ENCODE measurements at places on chromosomes 4 and X.

DNA sequence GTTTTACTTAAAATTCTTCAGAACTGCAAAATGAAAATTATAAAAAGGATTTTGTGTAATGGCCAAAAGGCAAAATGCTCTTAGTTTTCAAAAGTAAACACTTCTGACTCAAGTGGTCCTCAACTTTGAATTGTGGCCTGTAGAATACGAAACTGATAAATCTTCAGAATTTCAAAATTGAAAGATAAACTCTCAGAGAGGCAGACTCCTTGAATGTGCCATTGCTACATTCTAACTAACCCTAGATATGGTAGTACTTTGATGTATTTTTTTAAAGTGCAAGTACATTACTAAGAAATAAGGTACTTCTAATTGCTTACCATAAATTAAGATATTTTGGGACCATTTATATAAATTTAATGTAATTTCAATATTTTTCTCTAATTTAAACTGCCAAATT is 44.4 kb downstream of the TNIP3 start:
- no peak for DNase-seq

- DNase-seq: no peak
Measured at GRCh38 chr4:78162821-78163220, 105.7 kb downstream of the FRAS1 start.

GRCh38 chr4:113809311-113809710 is 47.8 kb upstream of the CAMK2D start:
- no peak for DNase-seq

DNA sequence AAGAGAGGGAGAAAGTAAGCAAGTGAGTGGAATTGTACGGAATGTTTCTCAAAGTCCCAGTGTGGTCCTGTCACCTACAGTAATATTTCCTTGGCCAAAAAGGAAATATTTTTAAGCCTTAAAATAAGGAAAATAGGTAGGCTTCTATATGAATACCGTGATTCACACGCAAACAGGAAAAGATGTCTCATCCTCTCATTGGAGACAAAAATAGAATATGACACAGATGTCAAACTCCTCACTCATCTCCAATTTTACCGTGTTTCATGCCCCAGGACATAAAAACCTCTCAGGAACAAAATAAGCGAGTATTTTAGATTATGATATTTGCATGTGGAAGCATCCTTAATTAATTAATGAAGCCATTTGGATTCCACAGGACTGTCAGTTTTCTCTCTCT is 1269.5 kb downstream of the RAPGEF2 start:
- no peak for DNase-seq

DNA sequence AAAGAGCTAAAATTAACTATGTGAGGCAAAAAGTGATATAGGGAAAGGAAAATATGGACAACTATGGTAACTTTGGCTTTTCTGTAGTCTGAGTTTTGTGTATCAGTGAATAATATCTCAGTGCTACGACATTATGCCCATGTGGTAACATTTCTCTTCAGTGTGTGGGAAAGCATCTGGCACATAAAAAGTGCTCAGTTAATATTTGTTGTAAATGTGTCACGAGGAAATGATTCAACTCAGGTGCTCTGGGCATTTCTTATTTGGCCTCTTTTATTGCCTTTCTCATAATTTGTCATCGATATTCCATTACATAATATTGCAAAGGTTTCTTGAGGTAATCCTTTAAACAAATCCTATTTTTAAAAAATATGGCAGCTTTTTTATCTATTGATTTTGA is 17.6 kb downstream of the OFD1 start:
- no peak for DNase-seq
